Spinal cord (tissue), 10 donors: ENCODE measurements at places on chromosomes 4 and X. TPM values are rescaled to one million over a fixed set of nuclear protein-coding genes. Genes with fewer than 3 reads are reported as not detected.

IL2 gene
- not detected for total RNA-seq

NIPAL1 gene
- 1.9 TPM for total RNA-seq

GAGE12G gene
- total RNA-seq, result not detected

NAA11 gene
- not detected for total RNA-seq

RAB39B gene
- total RNA-seq, result 5.7 TPM

POU3F4 gene
- total RNA-seq, result 2.9 TPM

FAM47B gene
- not detected for total RNA-seq

POU4F2 gene
- 0.72 TPM for total RNA-seq

G6PD gene
- total RNA-seq, result 31.1 TPM

CYTL1 gene
- 4.6 TPM for total RNA-seq

HELQ gene
- 18.2 TPM for total RNA-seq

SRPX gene
- total RNA-seq, result 41.8 TPM

AKAP4 gene
- total RNA-seq, result not detected

TGIF2LX gene
- not detected for total RNA-seq

UCHL1 gene
- 411 TPM for total RNA-seq

MAMLD1 gene
- total RNA-seq, result 9.3 TPM

STATH gene
- not detected for total RNA-seq

FAM50A gene
- 47.5 TPM for total RNA-seq

GPAT3 gene
- total RNA-seq, result 7.4 TPM

SHROOM4 gene
- total RNA-seq, result 10.9 TPM

GSX2 gene
- total RNA-seq, result 0.20 TPM

PPP2R3B gene
- 30.8 TPM for total RNA-seq
